ENCODE measurements at places on chromosomes 4 and X.
A peak's percentile ranks its signal among the peaks of the same experiment; 100 is the strongest.

- DNase-seq = peak; percentile 72
Observed at GRCh38 chr4:158172261-158173258, at the start of gene GASK1B. Gene GASK1B (minus strand): TSS chr4:158173025. CDS start chr4:158171375, 1,650 bp downstream.

DNA sequence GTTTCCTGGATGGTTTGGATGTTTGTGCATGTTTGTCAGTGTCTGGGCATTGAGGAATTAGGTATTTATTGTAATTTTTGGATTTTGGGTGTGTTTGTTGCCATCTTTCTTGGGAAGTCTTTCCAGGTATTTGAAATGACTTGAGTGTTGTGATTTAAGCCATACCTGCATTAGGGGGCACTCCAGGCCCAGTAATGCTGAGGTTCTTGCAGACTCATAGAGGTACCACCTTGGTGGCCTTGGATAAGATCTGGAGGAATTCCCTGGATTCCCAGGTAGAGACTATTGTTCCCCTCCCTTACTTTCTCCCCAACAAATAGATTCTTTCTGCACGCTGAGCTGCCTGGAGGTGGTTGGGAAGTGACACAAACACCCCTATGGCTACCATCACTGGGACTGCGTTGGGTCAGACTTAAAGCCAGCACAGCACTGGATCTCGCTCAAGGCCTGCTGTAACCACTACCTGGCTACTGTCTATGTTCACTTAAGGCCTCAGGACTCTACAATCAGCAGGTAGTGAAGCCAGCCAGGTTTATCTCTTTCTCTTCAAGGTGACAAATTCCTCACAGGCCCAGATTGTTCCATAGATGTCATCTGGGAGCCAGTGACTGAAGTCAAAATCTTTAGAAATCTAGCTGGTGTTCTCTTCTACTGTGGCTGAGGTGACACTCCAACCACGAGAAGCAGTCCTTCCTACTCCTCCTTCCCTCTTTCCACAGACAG lies 643.6 kb downstream of the PDHA2 start:
- DNase-seq = no peak

DNA sequence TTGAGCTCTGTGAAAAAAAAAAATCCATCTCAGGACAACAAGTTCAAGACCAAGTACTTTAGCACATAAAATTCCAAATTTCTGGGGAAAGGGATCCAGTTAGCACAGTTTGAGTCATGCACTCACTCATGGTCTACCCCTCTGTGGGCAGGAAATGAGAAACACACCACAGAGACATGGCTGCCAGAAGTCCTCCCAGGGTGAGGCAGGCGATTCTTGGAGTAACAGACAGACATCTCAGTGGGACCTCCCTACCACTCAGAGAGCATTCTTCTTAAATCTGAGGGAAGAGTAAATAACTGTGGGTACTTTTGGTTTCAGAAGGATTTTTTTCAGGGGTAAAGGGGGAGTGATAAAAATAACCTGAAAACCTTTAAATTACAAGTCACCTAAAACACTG lies 14.1 kb downstream of the CXCL1 start:
- peak; percentile 91 for DNase-seq

- no peak for DNase-seq
Observed at GRCh38 chr4:127843704-127844600, 36.7 kb upstream of the PLK4 start.

- no peak for DNase-seq
Observed at GRCh38 chrX:39309721-39310152, 508.5 kb downstream of the MID1IP1 start.

GRCh38 chr4:38905652-38906385 lies 38.2 kb downstream of the FAM114A1 start:
- DNase-seq = no peak

- DNase-seq = no peak
Observed at GRCh38 chr4:8085491-8086117, 73.0 kb downstream of the ABLIM2 start.

DNA sequence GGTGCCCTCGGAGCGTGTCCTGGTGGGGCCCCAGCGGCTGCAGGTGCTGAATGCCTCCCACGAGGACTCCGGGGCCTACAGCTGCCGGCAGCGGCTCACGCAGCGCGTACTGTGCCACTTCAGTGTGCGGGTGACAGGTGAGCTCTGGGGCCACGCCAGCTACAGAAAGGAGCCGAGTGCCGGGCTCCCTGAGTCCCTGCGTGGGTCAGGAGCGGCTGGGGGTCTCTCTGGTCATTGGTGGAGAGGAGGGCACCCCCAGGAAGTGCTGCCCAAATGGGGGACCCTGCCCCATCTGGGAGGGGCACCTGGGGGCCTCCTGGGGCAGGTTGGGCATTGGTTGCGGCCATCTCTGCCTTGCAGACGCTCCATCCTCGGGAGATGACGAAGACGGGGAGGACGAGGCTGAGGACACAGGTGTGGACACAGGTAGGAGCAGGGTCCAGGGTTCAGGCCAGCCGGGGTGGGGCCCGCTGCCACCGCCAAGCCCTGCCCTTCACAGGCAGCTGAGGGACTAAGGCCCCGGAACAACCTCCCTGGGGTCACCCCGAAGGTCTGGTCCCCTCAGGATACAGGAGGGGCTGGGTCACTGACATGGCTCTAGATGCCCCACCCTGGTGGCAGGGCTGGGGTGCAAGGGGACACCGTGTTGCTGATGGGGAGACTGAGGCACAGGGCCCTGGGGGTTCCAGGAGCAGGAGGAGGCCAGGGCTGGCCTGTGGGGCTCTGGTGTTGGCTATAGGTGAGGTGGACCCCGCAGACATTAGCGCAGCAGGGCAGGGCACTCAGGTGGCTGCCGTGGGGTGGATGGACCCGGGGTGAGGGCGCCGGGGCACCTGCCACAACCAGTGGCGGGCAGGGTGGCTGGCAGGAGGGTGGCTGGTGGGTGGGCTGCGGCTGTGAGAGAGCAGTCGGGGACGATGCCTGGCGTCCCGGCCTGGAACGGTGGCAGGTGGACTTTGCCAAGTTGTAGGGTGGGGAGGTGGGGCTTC lies 6.6 kb downstream of the FGFR3 start:
- DNase-seq = no peak

GRCh38 chrX:100687546-100687945 lies 43.5 kb downstream of the SRPX2 start:
- no peak for DNase-seq

DNA sequence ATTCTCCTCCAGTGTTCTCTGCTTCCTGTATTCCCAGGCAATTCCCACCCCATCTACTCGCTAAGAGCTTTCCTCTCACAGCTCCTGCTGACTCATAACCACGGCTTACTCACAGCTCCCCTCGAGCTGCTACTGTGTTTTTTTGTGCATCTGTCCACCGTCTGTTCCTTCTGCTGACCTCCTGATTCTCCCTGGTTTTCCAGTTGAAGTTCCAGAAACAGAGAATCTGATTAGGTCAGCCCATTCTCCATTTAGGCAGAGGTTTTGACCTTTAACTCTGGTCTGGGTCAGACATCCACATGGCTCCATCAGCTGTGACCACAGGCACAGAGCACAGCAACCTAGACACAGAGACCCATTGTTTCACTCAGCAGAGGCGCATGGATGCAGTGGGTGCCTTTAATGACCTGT lies 5.5 kb upstream of the SMIM20 start:
- peak; percentile 99 for DNase-seq

DNA sequence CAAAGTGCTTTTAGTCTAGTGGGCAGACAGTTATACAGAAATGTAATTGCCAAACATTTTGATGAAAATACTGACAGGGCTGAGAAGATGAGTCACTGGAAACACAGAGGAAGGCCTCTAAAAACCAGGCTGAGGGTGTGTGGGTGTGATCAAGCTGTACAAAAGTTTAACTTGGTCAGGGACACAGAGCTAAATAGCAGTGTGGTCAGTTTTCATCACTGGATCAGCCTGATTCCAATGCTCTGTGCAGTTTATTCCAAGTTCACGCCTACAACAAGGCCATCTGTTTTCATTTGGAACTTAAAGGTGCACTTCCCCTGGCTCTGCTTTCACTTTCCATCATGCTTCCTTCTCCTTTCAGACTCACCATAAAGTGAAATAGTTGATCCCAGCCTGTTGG lies 10.6 kb downstream of the CENPVL3 start:
- DNase-seq = peak; percentile 84

DNA sequence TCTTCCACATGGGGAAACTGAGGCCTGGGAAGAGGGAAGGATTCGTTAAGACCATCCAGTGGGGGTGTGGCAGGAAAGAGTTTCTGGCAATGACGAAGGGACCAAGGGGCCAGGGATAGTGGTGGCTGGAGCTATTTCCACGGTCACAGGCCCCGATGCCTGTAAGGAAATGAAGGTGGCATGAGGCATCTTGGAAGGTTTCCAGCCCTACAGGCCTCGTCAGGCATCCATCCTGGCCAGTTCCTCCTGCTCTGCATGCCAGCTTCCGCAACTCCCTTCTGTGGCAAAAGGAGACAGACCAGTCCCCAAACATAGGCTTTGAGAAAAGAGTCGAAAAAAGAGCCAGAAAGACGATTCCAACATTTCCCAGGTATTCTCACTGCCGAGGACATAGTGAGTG lies 9.2 kb upstream of the C4orf50 start:
- no peak for DNase-seq

- DNase-seq = no peak
Observed at GRCh38 chr4:178240891-178241290, 798.7 kb upstream of the AGA start.

- DNase-seq = no peak
Observed at GRCh38 chr4:156477636-156478035, 494.0 kb downstream of the PDGFC start.

- DNase-seq = peak; percentile 83
Observed at GRCh38 chrX:103687696-103688201, 1.2 kb upstream of the MORF4L2 start.

DNA sequence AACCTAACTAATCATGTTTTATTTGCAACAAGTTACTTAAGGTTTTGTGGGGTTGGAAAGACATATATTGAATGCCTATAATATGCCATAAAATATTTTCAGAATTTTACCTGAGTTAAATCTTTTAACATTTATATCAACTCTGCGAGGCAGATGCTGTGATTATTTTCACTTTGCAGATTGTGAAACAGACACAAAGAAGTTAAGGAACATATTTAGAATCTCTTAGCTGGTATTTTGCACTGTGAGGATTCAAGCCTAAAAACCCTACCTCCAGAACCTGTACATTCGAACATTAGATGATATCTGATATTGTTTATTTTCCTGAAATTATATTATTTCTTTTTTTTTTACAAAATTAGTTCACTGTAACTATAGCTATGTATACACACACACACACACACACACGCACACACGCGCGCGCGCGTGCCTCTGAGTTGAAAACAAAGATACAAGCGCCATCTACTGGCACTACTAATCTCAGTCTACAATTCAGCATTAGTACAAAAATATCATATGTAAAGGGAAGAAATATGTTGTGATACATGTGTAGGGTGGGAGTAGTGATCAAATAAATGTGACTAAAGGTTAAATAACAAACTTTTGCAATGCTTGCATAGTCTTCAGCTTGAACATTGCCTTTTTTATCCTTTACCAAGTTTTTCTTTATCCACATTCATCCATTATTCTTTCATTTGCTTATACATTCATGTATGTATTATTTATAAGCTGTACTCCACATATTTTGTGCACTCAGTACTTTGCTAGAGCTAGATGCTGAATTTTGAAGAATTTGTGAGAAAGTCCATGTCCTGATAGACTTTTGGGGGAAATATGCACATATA lies 61.5 kb downstream of the ANXA10 start:
- DNase-seq = peak; percentile 76
